OCI-LY7 (cell line): ENCODE measurements at places on chromosomes 12 and 14.

- DNase-seq: no peak
Observed at GRCh38 chr14:103879118-103879569, 31.8 kb upstream of the PPP1R13B start.

GRCh38 chr12:124720681-124721500 lies 142.8 kb downstream of the SCARB1 start:
- DNase-seq: no peak

DNA sequence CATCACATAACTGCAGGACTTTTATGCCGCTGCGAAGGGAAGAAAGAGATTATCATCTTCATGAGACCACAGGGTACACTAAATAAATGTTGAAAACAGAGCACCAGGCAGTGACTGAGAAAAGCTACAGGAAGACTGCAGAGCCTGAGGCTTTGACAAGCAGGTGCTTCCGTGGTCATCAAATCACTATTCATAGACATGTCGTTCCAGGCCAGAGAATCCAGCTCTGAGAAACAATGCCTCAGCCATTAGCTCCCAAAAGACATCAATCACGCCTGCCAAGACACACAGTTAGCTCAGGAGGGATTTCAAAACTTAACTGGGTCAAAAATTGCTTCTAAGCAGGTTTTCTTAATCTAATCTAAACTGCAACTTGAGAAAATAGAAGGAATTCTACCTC lies 47.2 kb upstream of the GARIN6 start:
- peak; percentile 99 for DNase-seq

DNA sequence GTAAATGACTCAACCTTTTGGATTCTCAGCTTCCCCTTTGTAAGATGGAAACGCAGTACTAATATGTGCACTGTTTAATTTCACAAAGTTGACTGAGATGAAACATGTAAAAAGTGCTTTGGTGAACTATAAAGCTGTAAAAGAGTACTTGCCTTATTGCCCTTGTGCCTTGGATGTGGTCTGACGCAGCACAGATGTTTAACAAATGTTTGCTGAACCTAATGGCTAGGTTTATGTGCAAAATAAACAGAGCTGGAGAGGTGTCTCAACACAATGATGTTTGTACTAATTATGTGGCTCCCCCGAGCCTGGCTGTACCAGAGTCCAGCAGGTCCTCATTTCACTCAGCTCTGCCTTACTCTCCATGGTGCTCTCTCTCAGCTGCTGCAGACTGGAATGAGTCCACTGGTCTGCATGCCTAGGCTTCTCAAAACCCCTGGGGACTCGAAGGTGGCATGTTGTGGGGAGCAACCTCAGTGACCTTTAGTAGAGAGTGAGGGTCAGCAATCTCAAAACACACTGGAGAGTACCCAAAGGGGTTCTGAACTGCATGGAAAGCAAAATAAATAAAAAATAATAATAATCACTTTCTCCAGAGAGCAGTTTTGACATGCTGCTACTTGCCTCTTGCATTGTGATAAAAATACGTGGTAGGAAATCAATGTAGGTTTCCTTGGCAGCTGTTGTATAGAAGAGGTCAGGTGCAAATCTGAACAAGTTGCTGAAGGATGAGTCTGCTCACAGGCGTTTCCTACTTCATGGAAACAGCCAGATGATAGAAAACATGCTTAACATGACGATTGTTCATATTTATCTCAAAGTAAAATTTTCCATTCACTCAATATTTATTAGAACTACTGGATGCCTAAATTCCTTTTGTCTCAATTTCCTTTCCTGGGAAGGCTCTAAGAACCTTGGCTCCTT lies 8.5 kb upstream of the AMIGO2 start:
- no peak for DNase-seq

GRCh38 chr14:96590190-96590864 lies 88.1 kb downstream of the PAPOLA start:
- DNase-seq: no peak

- DNase-seq: no peak
Observed at GRCh38 chr14:82124511-82124910, 590.9 kb upstream of the SEL1L start.

DNA sequence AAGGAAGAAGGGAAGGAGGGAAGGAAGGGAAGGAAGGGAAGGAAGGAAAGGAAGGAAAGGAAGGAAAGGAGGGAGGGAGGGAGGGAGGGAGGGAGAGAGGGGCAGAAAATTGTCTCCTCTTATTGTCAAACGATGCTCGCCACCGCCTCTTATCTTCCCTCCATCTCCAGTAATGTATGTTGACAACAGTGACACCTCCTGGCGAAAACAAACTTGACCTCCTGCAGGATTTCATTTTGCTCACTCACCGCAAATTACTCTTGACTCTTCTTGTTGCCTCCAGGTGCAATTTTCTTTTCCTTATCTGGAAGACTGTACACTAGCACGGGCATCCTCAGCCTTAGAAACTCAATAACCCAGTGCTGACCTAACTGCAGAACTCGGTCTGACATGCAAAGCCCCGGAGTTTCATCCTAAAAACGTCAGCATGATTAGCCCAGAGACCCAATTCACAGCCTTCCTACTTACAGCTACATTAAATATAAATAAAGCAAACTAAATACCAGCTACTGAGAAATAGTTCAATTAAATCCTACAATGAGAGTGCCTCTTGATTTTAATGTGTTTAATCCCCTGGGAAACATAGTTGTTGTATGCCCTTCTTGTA lies 512.4 kb upstream of the TMPO start:
- peak; percentile 56 for DNase-seq

GRCh38 chr12:88419794-88420193 lies 160.5 kb downstream of the KITLG start:
- no peak for DNase-seq

GRCh38 chr14:26730929-26731618 lies 133.2 kb upstream of the NOVA1 start:
- DNase-seq: peak; percentile 0

GRCh38 chr14:55133416-55133815 lies 4.4 kb downstream of the LGALS3 start:
- DNase-seq: no peak

DNA sequence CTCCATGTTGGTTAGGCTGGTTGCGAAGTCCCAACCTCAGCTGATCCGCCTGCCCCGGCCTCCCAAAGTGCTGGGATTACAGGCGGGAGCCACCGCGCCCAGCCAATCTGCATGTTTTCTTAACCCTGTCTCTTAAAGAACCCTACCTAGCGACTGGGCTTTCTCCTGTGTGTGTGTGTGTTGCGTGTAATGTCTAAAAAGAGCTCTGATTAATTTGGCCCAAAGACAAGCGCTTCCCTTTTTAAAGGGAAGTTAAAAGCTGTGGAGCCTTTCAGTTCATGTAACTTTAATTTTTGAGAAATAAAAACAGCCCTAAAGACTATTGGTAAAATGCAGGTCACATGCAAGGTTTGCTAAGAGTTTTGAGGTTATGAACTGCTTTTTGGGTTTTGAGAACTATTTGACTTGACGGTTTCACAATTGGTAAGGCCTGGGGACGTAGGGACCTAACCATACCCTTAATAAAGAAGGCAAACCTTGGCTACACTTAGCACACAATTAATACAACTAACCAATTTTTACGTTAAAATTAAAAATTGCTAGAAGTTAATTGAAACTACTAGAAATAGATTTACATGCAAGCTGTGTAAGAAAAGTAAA lies 103.2 kb downstream of the KCNMB4 start:
- DNase-seq: no peak

- DNase-seq: no peak
Observed at GRCh38 chr14:100048786-100049185, 16.4 kb upstream of the EVL start.

GRCh38 chr14:95683793-95684192 lies 2.4 kb upstream of the TCL1B start:
- DNase-seq: peak; percentile 69

GRCh38 chr12:6827982-6828780 lies at the start of gene P3H3:
P3H3 (plus strand) TSS chr12:6828407; CDS start chr12:6828441, 34 bp downstream.
- peak; percentile 21 for DNase-seq

GRCh38 chr14:28784096-28785048 lies 17.8 kb downstream of the FOXG1 start:
- DNase-seq: no peak

DNA sequence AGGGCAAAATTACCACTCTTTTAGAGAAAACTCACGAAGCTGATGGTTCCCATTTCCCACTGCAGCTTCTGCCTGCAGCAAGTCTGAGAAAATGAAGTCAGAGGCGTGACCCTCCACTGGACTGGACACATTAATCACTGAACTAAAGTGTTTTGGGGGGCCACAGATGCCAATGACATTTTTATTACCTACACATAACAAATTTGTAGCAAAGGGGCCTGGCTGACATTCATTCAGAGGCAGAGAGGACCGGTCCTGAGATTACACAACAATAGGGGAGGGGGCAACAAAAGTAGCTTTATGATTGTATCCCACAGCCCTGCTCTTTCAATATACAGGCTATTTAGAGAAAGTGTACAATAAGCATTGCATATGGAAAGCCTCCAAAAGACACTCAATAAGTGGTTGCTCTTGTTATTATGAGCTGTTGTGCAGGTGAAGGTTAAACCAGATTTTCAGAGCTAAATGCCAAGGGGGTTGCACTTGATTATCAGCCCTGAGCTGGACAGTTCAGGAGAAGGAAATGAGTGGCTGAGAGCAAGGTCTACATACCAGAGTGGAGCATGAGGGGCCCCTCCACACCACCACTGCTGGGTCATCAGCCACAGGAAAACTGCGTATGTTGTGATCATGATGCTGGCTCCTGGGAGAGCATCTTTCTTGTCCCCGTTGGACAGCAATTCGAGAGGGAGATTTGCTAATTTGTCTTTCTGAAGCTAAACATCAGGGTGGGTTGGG lies 41.5 kb upstream of the CCDC60 start:
- DNase-seq: no peak

GRCh38 chr14:61632807-61633206 lies 62.5 kb upstream of the HIF1A start:
- DNase-seq: no peak

DNA sequence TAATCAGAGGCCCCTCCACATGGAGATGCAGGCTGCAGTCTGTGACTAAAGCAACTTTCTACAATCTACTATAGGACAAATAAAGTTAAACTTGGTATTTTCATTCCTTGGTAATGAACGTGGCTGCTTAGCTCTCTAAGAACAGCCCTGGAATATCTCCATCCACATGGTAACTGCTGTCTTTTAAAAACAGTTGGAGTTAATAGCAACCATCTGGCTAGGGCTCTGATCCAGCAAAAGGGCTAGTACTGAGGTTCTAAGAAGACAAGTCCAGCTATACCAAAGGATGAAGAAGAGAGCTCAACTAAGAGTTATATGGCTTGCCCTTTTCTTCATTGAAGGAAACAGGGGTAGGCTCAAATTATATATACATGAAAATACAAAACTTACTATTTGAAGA lies 920.1 kb downstream of the FLRT2 start:
- DNase-seq: no peak

DNA sequence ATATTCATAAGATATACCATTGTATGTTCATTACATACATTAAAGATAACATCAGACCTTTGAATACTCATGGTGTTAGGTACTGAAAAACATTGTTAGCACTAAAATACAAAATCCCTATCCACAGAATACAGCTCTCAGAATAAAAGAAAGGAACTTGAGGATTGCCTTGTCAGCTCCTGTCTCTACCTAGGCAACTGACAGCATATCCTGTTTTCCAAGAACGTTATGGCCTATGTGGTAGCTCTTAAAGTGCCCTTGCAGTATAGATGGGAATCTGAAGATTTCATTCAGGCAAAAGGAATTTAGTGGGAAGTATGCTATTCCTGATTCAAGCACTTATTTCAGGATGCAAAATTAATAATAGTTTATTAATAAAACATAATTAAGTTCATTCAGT lies 1.8 kb upstream of the PPP1R12A start:
- no peak for DNase-seq
